Midbrain (tissue), 1 donor: ENCODE measurements at places on chromosomes 11 and 22.

DNA sequence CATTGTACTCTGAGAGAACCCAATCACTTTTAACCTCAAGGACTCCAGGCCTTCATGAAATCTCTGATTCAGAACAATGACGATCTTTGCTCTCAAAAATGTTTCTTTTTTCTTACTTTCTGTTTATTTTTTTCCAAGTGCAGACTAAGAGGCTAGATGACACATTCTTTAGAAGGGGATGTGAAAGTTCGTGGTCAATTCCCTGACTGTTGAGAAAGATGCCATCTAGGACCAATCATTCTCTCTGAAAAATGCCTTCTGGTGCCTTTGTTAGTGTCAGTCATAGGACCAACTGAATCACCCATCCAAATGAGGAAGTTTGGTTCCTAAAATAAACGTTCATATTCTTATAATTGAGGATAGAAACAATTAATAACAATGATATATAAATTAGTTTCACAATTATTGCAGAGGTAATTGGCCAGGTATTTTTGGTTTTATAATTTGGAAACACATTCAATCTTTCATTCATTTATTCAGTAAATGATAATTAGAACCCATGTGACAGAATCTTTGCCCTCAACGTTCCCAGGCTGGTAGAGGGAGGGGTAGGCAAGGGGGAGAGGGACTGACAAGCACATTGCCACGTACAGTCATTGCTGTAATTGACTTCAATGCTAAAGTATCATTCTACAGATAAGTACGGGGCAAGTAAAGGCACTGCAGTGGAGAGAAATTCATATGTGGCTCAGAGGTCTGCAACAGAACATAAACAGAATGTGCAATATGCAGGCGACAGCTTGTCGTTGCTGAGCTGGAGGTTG lies 333.4 kb upstream of the MPPED2 start:
- DNase-seq, result peak; percentile 36

DNA sequence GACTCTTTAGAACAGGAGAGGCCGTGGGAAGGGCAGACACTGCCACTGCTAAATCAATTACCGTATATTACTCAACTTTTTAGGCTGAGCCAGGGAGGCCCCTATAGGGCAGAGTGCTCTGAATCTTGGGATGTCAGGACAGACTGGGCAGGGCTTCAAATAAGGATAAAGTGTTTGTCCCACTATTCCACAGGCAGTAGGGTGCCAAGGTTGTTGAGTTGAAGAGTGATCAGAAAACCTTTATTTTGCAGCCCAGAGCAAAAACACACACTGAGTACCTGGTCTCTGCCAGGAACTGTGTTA lies 1.6 kb upstream of the B4GAT1 start:
- no peak for DNase-seq

DNA sequence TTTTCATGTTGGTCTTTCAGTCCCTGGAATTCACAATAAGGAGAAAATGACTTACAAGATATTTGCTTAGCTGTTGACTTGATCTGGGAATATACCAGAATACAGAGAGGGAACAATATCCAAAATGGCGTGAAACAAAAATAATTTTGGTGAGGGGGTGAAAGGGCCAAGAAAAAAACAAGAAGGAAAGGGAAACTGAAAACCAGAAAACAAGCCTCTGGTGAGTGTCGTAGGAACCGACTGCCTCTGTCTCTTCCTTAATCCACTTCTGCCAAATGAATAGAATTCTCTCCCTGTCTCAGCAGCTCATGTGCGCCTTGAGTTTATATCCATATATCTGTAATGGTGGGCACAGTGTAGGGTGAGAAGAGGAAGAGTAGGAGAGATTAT lies 367.6 kb downstream of the ETS1 start:
- DNase-seq, result no peak

GRCh38 chr11:95247127-95247684 lies 16.2 kb upstream of the SESN3 start:
- DNase-seq, result no peak

DNA sequence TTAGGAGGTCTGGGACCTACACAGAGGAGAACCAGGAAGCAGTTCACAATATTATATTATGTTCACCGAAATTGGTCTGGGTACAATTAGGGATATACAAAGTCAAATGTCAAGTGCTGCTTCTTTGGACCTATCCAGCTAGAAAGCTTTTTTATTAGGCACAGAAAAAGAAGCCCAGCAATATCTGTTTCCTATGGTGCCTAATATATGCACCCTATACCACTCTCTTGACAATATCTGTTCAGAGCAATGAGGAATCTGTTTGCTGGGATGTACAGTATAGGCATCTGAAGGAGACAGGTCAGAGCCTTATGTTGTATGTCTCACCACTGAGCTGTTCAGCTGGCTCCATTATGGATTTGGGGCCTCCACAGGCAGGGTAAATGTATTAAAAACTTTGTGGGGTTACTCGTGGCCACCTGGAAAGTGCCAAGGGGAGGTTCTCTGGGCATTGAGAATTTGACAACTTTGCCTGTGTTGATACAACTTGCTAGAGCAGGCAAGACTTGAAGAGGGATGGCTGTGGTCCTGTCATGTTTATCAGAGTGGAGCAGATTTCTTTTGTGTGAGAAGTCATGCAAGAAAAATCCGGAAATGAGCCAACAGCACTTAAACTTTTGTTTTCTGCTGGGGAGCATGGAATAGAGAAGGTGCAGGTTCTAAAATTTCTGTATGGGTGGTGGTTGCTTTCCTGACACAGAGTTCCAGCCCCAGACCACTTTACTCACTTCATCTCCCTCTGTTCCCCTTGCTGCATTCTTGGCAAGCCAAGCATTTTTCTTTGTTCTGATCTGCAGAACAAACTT lies 10.1 kb downstream of the STIM1 start:
- DNase-seq, result no peak

GRCh38 chr11:6992457-6993417 lies 27.4 kb downstream of the ZNF214 start:
- no peak for DNase-seq

- no peak for DNase-seq
Measured at GRCh38 chr11:63997801-63998337, 11.6 kb downstream of the OTUB1 start.

DNA sequence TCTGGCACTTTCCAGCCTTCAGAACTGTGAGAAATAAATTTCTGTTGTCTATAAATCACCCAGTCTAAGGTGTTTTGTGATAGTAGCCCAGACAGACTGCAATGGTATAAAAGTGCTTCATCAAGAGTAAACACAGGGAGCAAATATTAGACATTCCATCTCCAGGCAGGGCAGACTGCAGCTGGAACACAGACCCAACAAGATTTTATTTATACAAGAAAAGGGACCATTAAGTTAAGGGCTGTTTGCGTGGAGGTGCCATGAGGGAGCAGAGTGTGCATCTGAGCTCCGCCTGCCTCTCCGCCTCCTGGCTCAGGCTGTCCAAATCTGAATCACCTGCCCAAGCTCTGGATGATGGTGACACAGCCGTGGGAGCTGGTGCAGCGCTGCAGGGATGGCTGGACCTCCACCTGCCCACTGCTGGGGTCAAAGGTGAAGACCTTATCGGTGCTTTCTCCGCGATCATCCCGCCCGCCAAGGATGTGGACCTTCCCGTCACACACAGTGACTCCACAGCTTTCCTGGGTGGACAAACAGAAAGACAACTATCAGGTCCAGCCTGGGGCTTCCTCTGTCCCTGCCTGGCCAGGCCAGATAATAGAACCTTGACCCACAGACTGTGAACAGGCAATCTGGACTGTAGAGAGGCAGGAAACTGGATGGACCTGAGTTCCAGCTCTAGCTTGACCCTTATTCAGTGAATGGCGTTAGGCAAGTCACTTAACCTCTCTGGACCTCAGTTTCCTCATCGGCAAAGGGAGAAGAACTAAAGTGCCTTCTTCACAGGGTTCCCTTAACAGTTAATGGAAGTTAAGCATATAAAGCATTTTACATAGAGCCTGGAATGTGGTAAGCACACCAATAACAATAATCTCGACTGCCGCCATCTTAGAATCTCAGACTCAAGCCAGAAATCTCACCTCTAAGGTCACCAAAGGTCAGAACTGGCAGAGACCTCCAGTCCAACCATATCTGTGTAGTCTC lies 10.5 kb downstream of the KLHL35 start:
- no peak for DNase-seq

GRCh38 chr11:107713009-107713408 lies 1.2 kb upstream of the SLN start:
- DNase-seq, result no peak

- no peak for DNase-seq
Measured at GRCh38 chr11:126419801-126420697, 64.6 kb downstream of the ST3GAL4 start.

GRCh38 chr22:37985050-37985585 lies 763 bp upstream of the SOX10 start:
- DNase-seq, result no peak

- no peak for DNase-seq
Measured at GRCh38 chr11:119100994-119101758, 477 bp downstream of the DPAGT1 start.

- no peak for DNase-seq
Measured at GRCh38 chr22:41842996-41843970, 10.4 kb downstream of the SREBF2 start.

- DNase-seq, result no peak
Measured at GRCh38 chr11:84871116-84871515, 756.0 kb downstream of the DLG2 start.

- peak; percentile 22 for DNase-seq
Measured at GRCh38 chr22:50268655-50269113, 1.5 kb downstream of the MAPK11 start.

GRCh38 chr11:126927623-126928022 lies 72.9 kb downstream of the KIRREL3 start:
- no peak for DNase-seq

- DNase-seq, result no peak
Measured at GRCh38 chr22:40247976-40248375, 70.3 kb downstream of the TNRC6B start.

- no peak for DNase-seq
Measured at GRCh38 chr11:32273931-32274330, 161.4 kb downstream of the WT1 start.

DNA sequence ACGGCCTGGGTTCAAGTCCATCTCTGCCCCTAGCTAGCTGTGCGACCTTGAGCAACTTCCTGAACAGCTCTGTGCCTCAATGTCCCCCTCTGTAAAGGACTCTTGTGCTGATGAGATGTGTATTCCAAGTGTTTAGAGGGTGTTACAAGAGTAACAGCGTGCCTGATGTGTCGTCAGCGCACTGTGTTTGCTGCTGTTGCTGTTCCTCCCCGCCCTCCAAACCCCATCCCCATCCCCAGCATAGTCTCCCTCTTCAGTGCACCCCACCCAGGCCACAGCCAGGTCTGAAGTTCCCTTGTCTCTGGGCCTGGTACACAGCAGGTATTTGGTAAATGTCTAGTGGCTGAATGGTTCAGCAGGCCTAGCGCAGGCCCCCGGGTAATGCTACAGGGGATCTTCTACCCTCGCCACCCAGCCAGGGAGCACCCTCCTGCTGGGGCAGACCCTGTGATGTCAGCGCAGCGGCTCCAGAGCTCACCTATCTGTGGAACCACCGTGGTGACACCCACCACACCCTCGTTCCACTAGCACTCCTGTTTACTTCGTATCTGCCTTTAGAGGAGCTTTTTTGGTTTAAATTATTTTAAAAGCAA lies 10.3 kb downstream of the CBX7 start:
- DNase-seq, result no peak

DNA sequence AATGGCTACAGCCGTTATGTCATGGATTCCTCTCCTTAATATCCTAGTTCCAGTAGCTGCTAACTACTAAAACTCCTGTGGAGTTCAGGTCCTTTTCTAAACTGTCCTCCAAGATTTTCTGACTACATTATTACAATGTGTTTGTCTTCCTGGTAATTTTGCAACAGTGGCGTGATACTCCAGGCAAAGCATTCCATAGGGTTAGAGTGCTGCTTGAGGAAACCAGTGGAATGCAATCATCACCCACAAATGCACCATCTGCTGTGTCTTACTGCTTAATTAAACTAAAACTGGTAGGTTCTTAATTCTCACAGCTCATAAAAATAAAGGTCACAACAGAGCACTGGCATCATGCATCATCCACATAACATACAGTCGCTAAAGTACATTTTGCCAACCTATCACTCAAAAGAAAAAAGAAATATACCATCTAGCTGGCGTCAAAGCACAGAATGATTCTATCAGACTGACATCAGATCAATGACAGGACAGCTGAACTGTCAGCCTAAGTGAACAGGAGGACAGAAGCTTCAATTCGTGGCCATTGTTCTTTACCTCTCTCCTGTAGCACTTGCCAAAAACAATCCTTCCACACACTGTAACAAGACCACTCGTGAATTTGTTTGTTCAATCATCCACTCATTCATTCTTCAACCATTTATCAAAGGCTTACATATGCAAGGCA lies 182.5 kb downstream of the CADM1 start:
- DNase-seq, result no peak

DNA sequence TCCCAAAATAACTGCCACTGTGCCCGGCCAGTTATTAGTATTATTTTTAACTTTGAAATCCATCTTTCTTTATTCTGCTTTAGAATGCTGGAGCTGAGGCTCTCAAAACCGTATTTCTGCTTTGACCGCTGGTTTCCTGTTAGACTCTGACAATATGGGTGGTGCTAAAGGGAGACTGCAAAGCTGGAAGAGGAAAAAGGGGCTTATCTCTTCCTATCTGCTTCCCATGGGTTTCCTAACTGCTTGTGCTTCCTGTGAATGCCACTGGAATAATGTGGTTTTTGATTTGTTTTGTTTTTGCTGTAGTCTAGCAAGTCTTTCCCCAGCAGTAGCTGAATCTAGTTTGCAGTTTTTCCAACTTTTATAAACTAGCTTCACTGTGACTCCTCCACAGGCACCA lies 43.6 kb downstream of the XRRA1 start:
- DNase-seq, result no peak

DNA sequence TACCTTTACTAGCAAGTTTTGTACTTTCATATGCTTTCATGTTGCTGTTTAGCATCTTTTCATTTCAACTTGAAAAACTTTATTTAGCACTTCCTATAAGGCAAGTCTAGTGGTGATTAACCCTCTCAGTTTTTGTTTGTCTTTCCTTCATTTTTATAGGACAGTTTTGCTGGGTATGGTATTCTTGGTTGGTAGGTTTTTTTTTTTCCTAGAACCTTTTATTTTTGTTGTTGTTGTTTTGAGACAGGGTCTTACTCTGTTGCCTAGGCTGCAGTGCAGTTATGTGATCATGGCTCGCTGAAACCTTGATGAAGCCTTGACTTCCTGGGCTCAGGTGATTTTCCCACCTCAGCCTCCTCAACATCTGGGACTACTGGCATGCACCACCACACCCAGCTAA lies 29.9 kb upstream of the SLC5A1 start:
- DNase-seq, result no peak

- DNase-seq, result peak; percentile 10
Measured at GRCh38 chr22:43867839-43868635, 5.7 kb upstream of the SULT4A1 start.

- no peak for DNase-seq
Measured at GRCh38 chr22:32695451-32695891, 106.0 kb upstream of the TIMP3 start.
